ENCODE measurements at places on chromosomes 4 and X.

- DNase-seq, result no peak
Measured at GRCh38 chrX:129581904-129582303, 41.8 kb downstream of the OCRL start.

- DNase-seq, result no peak
Measured at GRCh38 chr4:141255016-141255415, 34.3 kb downstream of the ZNF330 start.

DNA sequence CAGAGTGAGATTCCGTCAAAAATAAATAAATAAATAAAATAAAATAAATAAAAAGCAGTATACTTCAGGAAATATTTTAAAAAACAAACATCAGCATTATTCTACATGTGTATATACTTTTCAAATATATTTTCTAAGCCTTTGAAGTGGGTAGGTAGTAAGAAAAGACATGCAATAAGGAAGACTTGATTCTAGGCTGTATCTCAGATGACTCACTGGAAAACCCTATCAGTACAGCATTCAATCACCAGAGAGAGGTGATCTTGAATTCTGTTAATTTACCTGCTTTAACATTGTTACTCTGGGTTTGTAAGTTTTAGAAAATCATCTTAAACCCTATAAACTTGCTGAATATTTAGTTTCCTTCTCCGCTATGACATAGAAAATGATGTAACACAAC is 106.6 kb upstream of the NAP1L5 start:
- DNase-seq, result no peak

DNA sequence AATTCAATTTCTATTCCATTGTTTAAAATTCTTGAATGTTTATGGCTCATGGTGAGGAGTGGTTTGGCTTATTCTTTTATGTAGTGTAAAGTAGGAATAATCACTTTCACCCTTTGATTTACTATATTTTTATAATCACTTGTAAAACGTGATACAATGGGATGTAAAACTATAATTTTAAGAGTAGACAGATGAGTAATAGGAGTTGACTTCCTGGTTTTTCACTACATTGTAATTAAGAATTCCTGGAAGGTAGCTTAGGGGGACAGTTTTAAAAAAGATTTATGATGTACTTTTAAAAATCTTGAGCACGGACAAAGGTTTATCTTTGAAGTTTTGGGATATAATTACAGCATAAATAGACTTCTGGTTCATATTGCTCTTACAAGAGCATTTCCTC is 65.3 kb downstream of the PDGFC start:
- DNase-seq, result no peak

DNA sequence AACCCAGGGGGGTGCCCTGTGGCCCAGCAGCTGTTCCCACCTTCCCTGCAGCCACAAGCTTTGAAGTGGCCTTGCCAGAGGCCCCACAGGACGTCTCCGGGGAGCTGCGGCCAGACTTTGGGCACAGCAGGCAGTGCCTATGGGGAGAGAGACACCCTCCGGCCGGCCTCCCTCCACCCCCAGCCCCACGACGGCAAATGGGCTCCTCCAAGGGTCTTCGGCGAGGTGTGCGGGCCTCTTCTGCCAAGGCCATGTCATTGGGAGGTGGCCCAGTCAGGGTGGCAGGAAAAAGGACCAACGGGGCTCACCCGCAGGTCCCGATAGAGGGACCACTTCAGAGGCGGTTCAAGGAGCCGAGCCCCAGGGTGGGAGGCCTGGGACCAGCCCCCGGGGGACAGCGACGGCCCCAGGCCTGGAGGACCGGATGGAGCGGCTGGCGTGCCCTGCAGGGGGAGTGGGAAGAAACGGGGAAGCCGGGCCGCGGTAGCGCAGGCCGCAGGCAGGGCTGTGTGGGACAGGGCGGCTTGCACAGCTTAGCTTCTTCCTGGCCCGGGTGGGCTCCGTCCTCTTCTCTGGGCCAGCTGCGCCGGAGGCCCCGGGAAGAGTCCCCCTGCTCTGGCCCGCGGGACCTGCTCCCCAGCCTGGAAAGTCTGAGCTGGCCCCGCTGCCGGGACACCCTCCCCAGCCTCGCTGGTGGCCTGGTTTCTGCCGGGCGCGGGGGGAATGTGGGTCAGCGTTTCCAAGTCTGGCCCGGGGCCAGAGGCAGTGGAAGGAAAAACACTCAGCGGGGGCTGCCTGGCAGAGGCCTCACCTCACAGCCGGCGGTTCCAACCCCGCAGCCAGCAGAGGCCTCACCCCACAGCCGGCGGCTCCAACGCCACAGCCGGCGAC is 21.9 kb upstream of the SPON2 start:
- no peak for DNase-seq

DNA sequence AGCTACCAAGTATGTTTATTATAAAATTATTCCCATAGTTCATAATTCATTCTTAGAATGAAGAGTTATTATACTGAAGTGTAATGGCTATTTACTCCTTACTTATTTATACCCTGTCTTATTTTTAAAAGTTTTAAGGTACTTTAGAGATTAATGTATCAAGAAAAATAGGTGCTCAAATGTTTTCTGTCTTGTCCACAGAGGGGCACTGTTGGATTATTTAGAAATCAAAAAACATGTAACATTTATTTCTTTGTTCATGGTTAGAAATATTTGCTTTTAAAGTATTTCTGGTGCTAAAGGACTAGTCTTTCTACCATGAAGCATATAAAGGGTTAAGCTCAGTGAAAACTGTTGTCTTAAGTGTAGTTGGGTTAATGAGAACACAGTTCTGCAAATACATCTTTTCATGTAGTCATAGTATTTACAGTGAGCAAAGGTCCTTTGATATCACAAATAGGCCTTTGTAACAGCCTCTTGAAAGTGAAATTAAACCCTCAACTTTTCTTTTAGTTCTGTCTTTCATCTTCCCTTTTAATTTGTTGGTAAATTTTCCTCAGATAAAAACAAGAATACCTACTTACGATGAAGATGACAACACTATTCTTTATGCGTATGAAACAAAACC is 7.7 kb downstream of the SCML1 start:
- DNase-seq, result no peak

DNA sequence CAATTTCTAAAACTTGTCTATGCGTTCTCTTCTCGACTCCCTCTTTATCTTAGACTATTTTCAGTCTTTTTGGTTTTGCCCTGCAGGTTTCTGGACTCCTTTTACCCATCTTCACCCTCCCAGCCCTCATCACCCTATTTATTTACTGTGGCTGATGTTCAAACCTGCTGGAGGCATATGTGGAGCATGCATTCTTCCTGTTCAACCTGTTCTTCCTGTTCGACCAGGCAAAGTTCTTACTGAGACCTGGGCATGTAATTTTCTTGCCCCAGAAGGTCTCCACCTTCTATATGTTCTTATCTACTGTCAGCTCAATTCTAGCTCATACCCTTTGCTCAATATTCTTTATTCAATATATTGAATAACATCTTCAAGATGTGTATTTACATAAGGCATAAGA is 69.4 kb upstream of the AGA start:
- no peak for DNase-seq

DNA sequence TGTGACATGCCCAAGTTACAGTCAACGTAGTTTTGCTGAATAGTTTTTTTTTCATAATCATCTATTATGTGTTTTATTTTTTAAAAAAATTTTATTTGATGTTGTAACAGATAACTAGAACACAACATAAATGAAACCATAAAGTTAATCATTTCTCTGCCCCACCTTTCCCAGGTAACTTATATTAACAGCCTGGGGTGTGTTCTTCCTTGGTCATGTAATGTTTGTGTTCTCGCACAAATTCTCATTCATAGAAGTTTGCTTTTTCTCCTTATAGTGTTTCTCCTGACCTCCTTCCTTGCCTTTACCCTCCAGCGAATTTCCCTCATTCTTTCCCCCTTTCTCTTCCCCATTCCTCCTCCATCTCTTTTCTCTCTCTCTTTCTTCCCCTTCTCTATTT is 214.8 kb downstream of the SOWAHB start:
- no peak for DNase-seq

DNA sequence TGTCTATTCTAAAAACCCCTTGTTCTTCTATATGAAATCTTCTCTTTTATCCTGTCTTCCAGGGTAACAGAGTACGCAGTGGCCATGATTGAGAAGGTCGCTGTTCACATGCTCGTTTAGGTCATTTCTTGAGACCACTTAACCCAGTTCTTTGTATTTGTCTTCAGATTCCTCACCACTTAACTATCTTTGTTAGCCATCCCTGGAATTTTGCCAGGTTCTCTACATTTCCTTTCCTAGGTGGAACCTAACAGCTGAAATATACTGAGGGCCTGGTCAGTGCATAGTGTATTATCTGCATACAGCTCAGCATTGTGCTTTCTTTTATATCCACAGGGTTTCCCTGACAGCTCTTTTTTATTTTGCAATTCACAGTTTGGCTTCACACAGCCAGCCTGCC is 148.9 kb upstream of the GALNT7 start:
- DNase-seq, result no peak

- no peak for DNase-seq
Measured at GRCh38 chrX:13076176-13076961, 31.9 kb upstream of the FAM9C start.

- no peak for DNase-seq
Measured at GRCh38 chr4:122873821-122874593, 47.4 kb downstream of the FGF2 start.

DNA sequence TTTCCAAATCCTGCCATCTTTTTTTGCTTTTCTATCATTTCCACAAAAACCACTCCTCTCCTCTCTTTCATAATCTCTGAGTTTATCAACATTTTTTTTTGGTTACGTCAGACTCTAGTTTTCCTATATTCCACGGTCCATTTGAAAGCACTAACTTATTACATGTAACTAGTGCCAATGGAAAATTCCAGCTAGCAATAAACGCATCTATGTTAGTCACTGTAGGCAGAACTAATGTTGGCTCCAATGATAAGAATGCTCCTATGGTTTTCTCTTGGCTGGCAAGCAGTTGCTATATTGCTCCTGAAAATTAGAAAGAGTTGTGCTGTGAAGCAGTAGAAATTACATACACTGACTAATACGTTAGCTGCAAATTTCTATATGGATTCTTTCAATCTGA is 634.6 kb upstream of the FTHL17 start:
- no peak for DNase-seq

- no peak for DNase-seq
Measured at GRCh38 chr4:102732678-102733077, 28.1 kb downstream of the MANBA start.

DNA sequence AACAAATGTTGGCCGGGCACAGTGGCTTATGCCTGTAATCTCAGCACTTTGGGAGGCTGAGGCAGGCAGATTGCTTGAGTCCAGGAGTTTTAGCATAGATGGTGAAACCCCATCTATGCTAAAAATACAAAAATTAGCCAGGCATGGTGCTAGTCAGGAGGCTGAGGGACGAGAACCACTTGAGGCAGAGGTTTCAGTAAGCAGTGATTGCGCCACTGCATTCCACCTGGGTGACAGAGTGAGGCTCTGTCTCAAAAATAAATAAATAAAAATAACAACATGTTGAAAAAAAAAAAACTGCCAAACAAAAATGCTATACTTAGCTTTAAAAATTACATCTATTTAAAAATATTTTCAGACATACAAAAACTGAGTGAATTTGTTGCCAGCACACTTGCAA is 374.2 kb upstream of the SMIM31 start:
- no peak for DNase-seq

GRCh38 chrX:144840616-144841015 is 406.7 kb upstream of the SPANXN1 start:
- no peak for DNase-seq

GRCh38 chr4:155552180-155552579 is 114.5 kb upstream of the GUCY1A1 start:
- DNase-seq, result no peak

- DNase-seq, result no peak
Measured at GRCh38 chr4:16573206-16573605, 325.2 kb downstream of the LDB2 start.

DNA sequence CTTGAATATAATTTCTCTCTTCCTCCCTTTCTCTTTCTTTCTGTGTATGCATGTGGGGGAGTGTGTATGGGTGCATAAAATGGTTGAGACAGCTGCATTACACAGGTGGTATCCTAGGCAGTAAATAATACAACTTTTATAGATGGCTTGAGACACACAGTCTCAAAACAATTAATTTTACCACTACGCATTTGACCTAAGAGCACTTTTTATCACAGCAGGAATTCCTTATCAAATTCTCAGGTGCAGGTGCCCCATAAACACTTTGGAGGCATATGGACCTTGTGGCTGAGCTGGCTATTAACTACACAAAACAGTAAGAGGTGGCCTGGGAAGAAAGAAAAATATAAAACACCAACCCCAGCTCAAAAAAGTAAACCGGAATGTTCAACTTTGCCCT is 91.3 kb downstream of the RASGEF1B start:
- DNase-seq, result no peak

DNA sequence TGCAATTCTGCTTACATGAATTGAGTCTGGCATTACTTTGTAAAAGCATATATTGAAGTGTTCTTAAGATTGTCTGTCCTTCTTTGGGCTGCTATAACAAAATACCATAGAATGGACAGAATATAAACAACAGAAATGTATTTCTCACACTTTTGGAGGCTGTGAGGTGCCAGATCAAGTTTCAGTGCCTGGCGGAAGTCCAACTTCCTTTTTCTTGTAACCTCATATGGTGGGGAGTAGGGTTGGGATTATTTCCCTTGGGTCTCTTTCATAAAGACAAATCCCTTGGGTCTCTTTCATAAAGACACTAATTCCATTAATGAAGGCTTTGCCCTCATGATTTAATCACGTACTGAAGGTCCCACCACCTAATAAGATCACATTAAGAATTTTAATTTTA is 199.3 kb upstream of the GRID2 start:
- no peak for DNase-seq

DNA sequence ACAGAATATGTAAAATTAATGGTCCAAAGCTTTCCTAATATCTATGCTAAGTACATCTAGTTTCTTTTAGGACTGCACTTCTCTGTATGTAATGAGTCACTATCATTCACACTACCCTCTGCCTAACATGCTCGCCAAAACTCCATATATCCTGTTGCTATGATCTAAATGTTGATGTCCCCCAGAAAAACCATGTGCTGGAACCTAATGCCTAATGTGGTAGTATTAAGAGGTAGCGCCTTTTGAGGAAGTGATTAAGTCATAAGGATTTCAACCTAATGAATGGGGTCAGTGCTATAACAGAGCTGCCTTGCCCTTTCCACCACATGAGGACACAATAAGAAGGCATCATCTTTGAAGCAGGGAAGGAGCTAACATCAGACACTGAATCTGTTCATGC is 34.9 kb upstream of the NFKB1 start:
- DNase-seq, result no peak

DNA sequence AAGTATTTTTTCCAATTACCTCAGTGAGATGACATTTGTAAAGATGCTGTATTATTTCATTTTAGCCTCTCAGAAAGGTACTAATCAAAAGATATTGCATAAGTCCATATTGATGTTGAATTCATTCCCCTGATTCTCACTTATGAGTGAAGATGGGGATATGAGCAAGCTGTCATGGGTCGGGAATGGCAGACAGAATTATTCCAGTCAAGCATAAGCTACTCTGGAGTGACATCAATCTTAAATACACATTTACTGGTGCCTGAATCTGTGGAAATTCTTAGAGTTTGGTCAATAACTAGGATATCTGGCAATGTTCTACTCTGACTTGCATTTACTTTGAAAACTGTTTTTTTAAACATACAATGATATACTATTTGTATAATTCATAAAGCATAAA is 283.8 kb upstream of the PCDH7 start:
- no peak for DNase-seq

GRCh38 chr4:3352941-3353594 is 60.2 kb downstream of the RGS12 start:
- no peak for DNase-seq

- no peak for DNase-seq
Measured at GRCh38 chrX:22674932-22675331, 324.8 kb upstream of the DDX53 start.

GRCh38 chrX:1533058-1533457 is 3.9 kb downstream of the P2RY8 start:
- DNase-seq, result no peak
